PC-3 (cell line): ENCODE measurements at places on chromosomes 6 and 20. TPM values are rescaled to one million over a fixed set of nuclear protein-coding genes. Genes with fewer than 3 reads are reported as not detected.

GRCh38 chr6:91132461-91132860 lies 545.6 kb upstream of the MAP3K7 start:
- peak; percentile 18 for DNase-seq

DNA sequence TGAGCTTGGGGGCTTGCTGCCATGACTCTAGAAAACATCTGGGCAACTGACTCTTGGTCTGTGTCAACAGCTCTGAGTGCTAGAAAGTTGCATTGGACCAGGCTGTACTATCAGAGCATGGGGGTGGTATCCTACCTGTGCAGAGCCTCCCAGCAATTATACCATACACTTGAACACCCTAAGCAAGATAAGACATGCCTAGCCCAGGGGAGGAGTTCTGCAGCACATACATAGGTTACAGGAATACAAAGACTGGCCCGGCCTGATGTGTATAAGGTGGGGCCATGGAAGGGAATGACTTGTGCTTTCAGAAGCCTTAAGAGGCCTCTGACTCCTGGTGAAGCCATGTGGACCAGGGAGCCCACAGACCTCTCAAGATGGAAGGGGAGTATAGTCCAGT lies 11.4 kb upstream of the MOCS1 start:
- no peak for DNase-seq

DNA sequence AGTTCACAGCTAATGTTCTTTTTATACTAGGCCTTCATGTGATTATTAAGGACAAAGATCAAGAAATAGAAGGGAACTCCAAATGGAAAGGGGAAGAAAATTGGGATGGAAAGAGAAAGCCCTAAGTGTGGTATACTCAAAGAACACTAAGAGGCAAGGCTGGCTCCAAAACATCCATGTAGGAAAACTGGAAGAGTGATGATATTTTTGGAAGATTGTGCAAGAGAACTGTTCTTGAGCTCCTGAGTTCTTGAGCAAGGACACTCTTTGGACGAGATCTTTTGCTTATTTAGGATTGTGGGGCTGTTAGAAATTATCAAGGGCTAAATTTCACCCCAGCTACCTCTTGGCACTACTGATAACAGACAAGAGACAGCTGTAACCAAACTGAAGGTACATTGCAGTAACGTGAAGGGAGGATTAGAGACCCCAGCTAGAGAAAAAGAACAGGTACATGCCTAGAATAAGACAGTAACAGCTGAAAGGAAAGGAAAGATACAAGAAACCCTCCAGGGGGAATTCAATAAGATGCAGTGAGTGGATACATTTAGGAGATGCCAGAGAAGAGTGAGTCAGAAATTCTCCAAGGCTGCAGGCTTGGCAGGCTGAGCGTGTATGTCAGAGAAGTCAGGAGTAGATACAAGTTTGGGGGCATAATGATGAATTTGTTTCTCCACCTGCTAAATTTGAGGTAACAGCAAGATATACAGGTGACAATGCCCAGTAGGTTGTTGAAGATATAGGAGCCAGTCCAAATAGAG lies 69.7 kb downstream of the CBLN4 start:
- no peak for DNase-seq

GRCh38 chr6:141744971-141745370 lies 387.8 kb upstream of the GJE1 start:
- DNase-seq: no peak

- no peak for DNase-seq
Measured at GRCh38 chr20:35360033-35360432, 51.7 kb downstream of the UQCC1 start.

C6orf89 gene
- total RNA-seq: 23.2 and 27.8 TPM in 2 replicates

DNA sequence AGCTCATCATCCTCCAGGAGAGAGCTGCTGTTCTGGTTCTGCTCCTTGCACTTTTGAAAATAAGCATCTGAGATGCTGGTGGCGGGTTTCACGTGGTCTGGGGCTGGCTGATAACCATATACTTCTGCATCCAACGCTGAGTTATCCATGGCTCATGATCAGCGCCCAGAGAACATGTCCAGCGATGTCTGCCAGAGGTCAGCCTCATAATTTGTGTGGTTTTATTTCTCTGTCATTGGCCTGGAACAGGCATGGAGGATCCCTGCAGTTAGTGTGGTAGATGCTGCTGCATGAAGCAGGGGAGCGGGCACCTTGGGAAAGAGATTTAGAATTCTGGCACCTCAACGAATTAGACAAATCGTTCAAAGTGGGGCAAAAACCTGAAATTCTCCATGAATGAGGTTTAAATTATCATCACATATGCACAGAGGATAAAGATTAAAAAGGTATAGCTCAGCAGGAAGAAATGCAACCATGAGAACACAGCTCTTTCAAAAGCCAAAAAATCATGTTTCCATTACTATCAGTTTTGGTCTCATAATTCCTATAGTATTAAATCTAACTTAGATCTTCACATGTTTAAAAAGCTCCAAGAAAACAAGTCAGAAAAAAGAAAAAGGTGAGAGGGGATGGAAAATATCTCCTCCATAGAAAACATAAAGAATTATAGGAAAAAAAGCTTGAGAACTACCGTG lies 157.2 kb downstream of the SOD2 start:
- DNase-seq: no peak

HLA-G gene
- not detected in 2 replicates for total RNA-seq

- no peak for DNase-seq
Measured at GRCh38 chr6:167047554-167047953, 48.4 kb downstream of the CEP43 start.

LRFN2 gene
- total RNA-seq: not detected in 2 replicates

DNA sequence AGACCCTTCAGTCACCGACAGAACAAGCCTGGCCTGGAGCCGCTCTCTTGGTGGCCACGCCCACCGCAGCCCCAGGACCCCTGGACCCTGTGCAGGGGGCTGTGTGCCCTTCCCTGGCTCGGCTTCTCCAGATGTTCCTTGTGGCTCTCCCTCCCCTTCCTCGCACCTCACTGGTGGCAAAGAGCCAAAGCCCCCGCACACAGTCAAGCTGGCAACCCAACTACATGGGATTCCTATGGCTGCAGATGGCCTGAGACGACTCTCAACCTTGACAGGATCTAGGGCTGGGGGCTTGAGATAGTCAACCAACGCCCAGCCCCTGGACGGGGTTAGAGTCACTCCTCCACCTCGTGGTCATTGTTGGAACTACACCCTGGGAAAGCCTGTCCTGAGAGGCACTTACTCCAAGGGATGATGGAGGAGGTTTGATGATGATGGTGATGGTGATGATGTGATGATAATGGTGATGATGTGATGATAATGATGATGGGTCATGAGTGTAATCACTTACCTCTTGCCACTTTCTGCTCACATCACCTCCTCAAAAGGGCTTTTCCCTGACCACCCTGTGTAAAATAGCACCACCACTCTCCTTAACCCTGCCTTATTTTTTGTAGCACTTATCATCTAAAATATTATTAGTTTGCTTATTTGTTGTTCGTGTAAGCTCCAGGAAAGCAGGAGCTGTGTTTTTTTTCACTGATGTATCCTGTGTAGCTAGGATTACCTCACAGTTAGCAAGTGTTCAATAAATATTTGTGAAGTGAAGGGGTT lies 278.4 kb downstream of the LRFN2 start:
- DNase-seq: peak; percentile 57

DNA sequence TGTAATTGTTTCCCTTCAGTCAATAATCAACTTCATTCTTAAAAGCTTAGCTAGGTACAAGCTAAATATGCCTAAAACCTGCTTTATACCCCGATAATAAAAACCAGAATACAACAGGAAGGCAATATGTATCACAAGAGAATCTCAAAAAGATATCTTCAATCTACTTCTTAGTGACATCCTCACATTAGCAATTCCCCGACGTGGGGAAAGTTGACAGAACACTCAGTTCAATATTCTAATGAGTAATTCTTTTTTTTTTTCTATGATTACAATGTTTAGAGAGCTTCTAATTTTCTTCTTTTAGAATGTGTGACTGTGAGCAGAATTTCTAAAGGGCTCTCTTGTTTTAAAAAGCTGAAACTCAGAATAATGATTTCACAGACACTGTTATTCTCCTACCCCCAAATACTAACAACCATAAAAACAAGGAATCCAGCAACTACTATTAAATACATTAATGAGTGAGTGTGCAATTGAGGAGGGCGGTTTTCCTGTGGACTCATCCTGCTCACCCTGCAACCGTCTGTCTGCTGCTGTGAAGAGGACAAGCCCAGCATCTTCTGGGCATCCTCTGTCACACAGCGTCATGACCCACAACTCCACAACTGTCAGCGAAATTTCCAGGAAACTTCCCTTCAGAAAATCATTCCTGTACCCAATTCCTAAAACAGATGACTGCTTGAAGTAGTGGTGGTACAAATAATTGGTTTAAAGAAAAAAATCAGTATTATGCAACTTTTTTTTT lies 68.1 kb downstream of the DTNBP1 start:
- DNase-seq: no peak

DNA sequence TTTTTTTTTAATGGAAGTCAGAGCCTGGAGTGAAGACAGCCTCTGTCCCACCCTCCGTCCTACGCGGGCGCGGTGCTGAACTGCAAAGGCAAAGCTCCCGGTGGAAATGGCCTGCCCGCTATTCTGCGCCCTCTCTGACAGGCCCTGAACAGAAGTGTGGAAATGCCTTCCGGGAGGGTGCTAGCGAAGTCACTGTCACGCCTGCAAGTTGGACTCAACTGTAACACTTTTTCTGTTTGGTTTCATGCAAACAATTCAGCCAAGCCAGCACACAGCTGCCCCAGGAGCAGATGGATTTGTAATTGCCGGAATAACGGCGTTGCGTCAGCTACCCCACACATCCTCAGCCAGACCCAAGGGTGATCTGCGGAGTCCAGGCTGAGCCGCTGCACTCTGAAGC lies 107.6 kb downstream of the PSMB1 start:
- no peak for DNase-seq

DNA sequence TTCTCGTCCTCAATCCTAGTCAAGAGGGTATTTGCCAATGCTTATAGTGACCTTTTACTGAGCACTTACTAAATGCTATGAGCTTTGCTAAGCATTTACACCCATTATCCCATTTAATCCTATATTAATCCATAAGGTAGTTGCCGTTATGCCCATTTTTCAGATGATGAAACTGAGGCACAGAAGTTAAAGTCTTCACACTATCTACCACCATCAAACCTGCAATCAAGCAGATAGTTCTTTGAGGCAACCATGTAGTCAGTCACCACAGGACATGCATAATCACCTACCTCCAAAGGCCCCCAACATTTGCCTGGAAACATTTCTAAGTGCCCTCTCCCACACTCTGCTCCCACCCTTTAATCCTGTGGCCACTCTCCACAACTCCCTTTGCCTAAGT lies 149.6 kb downstream of the LY86 start:
- DNase-seq: no peak

GRCh38 chr6:166747644-166748595 lies 120.9 kb upstream of the RPS6KA2 start:
- DNase-seq: no peak

LPA gene
- total RNA-seq: not detected in 2 replicates

DNA sequence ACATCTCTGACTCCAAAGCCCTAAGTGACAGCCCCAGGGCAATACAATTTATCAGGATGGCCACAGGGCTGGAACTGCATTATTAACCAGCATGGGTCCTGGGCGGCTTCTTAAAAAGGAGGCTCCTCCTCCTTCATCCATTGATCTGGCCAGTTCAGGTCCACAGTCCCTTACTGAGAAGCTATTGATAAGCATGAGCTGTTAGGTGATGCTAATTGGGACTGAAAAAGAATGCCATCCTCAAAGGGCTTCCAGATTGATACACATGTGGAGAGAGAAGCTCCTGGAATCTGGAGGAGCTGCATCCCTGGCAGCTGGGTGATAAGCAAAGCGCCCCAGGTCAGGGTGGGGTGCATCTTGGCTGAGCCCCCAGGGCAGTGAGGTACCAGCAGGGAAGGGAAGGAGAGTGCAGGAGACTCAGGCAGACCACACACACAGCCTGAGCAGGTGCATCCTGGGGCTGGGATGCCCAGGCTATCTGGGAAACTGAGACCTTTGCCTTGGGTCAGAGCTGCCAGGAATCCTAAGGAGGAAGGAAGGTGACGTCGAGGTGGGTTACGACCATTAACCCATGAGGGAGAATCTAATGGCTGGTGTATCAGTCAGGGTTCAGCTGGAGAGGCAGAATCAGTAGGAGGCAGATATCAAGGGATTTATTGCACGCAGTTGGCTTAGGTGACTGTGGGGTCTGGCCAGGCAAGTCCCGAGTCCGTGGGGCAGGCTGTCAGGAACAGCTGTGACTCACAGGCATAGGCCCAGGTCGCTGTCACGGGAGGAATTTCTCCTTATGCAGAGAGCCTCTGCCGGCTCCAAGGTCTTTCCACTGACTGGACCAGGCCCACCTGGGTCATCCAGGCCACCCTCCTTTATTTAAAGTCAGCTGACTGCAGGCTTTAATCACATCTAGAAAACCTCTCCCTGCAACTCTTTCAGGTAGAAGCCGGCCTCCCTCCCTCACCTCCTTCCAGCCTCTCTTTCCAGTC lies 261.2 kb downstream of the BMP7 start:
- no peak for DNase-seq

HDDC2 gene
- total RNA-seq: 88.6 and 96.8 TPM in 2 replicates

DNA sequence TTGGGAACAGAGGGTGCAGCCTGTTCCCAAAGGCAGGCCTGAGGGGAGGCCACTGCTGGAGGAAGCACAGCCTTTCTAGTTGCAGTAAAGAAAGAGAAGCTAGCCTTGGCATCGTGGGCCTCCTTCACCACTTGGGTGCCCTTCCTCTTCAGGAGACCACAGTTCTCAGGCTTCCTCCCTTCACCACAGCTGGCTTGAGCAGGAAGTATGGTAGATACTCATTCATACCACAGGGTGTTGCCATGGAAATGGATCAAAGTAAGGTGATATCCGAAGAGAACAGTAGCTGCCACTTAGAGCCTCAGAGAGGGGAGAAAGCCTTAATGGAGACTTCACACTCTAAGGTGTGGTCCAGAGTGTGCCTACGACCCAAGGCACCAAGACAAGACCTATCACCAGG lies 120.4 kb upstream of the RIPOR2 start:
- DNase-seq: no peak

CST5 gene
- not detected in 2 replicates for total RNA-seq
